ENCODE measurements at places on chromosomes 7 and 10.
A peak's percentile ranks its signal among the peaks of the same experiment; 100 is the strongest.

GRCh38 chr7:95929710-95930280 is 157.4 kb downstream of the DYNC1I1 start:
- DNase-seq: no peak

- DNase-seq: no peak
These were observed 64.0 kb downstream of the CLEC2L start for GRCh38 chr7:139587535-139587934.

GRCh38 chr7:148031019-148031418 is 559.5 kb upstream of the C7orf33 start:
- no peak for DNase-seq

- DNase-seq: no peak
These were observed 187.7 kb downstream of the JAZF1 start for GRCh38 chr7:27992755-27993493.

DNA sequence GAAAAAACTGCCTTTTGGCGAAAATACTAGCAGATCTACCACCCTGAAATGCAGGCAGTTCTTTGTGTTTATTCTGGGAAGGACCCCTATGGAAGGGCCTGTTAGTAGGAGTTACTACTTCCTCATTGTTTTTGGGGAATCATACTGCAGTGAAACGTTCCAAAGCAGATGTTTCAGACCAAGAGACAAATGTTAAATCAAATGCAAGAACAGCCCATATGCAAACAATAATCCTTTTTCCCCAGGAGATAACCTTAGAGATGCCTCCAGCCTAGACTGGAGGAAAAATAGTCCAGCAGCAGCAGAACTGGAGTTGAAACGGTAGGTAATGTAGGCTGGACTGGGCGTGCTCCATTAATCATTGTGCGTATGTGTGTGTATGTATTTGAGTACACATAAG is 65.9 kb upstream of the VWDE start:
- DNase-seq: no peak

- DNase-seq: peak; percentile 54
These were observed 14.7 kb downstream of the FKBP6 start for GRCh38 chr7:73342645-73343044.

DNA sequence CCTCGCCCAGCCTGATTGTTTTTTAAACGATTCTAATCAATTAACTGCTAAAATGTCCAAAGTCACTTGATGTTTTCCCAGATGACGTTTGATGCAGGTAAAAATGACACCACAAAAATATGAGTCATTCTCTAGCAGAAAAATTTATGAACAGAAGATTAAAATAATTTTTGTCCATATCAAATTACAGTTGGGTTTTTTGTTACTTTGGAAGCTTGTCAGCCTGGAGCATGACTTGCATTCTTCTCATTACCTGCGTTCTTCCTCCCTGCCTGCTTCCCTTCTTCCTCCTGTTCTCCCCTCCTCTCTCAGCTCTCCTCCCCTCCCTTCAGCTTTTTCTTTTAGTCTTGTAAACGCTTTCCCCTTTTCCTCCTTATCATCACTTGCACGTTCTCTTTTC is 18.7 kb downstream of the IL15RA start:
- no peak for DNase-seq

DNA sequence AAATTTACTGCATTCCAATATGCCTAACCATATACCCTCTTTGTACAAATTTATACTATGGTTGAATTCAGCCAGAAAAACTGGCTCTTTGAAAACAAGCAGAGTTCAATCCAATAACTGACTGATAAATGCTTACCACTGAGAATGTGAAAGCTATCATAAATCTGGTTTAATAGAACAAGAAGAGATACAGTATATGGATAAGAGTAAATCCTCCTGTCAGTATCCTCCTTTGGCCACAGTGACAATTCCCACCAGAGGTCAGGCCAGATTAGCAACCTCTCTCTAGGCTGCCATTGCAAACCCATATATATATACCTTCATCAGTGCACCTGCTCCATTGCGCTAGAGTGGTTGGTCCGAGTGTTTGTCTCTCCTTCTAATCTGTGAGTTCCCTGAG is 647.2 kb downstream of the GRM8 start:
- no peak for DNase-seq

- peak; percentile 17 for DNase-seq
These were observed 876 bp downstream of the DNAH11 start for GRCh38 chr7:21543528-21544302.

GRCh38 chr7:23315366-23315765 is 16.2 kb downstream of the MALSU1 start:
- DNase-seq: no peak

DNA sequence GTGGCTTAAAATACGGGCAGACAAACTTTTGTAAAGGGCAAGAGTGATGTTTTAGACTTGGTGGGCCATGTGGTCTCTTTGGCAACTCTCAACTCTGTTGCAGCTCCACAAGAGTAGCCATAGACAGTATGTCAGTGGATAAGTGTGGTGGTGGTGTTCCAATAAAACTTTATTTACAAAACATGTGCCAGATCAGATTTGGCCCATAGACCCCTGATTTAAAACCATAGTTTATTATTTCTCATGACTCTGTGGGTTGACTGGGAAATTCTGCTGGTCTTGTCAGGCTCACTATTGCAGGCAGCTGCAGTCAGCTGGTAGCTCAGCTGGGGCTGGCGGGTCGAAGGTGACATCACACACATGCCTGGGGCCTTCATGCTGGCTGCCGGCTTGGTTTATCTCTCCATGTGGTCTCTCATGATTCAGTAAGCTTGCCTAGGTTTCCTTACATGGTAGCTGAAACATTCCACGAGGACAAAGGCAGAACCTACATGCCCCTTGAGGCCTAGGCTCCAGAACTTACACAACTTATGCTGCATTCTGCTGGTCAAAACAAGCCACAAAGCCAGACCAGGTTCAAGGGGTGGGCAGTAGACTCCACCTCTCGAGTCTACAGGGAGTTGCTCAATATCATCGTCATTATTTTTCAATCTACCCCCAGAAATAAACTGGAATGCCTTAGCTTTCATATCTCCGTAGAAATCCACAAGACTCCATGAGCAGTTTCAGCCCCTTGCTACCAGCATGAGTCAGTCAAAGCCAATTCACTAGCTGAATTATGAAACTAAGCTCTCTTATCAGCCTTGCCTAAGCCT is 245.7 kb downstream of the WDR11 start:
- DNase-seq: no peak

GRCh38 chr10:77603534-77603927 is 34.1 kb downstream of the KCNMA1 start:
- DNase-seq: peak; percentile 52

GRCh38 chr10:132565516-132566209 is 28.1 kb downstream of the INPP5A start:
- no peak for DNase-seq

- DNase-seq: no peak
These were observed 15.2 kb downstream of the PALD1 start for GRCh38 chr10:70493660-70494234.

- no peak for DNase-seq
These were observed 88.7 kb downstream of the PIP4K2A start for GRCh38 chr10:22625516-22626290.

DNA sequence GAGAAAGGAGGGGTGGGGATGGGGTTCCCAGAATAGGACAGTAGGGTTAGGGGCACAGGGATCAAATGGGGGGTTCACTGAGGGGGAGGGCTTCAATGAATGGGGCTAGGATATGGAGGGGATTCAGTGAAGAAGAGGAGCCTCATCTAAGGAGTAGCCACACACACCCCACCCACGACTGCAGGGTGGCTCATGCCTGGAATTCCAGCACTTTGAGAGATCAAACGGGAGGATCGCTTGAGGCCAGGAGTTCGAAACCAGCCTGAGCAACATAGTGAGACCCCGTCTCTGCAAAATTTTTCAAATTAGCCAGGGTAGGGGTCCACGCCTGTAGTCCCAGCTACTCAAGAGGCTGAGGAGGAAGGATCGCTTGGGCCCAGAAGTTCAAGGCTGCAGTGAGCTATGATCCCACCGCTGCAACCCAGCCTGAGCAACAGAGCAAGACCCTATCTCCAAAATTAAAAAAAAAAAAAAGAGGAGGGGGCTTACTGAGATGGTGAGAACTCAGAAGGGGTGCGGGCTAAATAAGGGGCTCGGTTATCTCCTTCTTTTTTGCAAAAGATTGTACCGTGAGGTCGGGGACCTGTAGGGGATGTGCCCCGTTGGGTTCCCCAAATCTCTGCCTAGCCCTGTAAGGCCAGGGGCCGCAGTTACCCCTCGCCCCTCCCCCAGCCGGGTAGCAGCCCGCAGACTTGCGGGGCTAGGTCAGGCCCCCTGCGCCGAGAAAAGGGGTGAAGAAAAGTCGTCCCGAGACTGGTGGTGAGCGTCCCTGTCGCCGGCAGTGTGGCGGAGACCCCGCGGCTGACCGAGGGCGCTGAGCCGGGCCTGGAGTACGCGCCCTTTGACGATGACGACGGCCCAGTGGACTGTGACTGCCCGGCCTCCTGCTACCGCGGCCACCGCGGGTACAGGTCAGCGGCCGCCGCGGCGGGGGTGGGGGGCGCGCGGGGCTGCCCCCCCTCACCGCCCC is 43.1 kb upstream of the HSPB1 start:
- no peak for DNase-seq

DNA sequence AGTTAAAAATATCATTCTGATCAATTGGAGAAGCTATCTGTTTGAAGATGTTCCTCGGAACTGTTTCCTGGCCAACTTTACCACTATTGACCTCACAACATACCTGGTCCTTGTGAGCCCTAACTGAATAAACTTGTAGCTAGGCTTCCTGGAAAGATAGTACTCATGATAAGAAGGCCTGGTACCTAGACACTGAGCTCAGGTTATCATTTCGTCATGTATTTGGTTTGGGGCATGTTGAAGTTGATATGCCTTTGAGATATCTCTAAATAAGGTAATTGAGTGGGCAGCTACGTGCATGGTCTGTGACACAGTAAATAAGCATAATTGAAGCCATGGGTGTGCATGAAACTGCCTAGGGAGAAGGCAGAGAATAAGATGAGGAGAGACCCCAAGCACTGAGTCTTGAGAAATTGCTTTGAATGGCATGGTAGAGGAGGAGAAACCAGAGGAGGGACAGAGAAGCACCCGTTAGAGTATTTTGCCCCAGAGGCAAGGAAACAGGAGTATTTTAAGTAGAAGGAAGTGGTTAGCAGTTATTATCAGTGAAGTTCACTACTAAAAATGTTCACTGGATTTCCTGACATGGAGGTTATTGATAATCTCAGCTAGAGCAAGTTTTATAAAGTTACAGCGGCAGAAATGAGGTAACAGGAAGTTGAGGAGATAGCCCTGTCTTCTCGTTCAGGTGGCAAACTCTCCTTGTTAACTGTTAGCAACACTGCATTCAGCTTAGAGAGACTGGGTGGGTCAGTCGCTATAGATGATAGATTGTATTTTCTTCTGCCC is 55.6 kb downstream of the CC2D2B start:
- no peak for DNase-seq

DNA sequence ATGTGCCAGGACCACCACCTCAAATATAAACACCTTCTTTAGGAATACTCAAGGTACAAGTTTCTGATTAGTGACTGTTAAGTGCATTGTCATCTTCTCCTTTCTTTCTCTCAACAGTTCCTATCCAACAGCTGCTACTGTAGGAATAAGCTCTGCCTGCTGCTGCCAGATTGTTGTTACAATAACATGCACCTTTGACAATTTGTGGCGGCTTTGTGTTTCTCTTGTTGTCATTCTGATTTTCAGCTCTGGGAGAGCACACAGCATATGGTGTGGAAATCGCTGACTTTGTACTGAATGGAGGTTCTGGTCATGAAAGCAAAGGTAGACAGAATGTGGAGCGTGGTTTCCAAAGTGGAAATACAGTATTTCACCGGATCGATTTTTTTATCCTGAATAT is 182.8 kb downstream of the SEC23IP start:
- DNase-seq: no peak

GRCh38 chr10:119268428-119268827 is 61.1 kb downstream of the GRK5 start:
- no peak for DNase-seq

DNA sequence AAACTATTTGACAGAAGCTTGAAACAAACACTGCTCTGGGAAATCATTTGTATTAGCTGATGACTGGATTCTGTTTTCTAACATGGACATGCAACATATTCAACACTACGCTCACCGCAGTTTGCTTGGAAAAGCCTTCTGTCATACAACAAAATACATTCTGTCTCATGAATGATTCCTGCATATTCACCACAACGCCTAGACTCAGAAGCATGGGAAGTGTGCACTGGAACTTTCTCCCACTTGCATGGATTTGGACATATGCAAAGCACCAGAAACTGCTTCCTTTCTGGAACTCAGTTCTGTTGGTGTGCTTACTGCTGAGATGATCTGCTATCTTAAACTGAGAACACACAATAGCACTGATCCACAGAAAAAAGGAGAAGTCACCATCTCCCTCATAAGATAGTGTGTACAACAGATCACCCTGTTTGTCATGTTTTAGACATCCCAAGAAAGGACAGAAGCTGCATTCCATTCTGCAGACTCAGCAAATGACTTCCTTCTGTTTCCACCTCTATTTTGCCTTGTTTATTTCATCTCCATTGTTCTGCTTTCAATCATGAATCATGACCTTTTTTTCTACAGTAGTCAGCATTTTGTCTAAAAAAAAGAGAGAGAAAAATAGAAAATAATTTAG is 115.8 kb downstream of the HTR7 start:
- peak; percentile 72 for DNase-seq

GRCh38 chr10:12448729-12449391 is 99.5 kb downstream of the CAMK1D start:
- peak; percentile 86 for DNase-seq

DNA sequence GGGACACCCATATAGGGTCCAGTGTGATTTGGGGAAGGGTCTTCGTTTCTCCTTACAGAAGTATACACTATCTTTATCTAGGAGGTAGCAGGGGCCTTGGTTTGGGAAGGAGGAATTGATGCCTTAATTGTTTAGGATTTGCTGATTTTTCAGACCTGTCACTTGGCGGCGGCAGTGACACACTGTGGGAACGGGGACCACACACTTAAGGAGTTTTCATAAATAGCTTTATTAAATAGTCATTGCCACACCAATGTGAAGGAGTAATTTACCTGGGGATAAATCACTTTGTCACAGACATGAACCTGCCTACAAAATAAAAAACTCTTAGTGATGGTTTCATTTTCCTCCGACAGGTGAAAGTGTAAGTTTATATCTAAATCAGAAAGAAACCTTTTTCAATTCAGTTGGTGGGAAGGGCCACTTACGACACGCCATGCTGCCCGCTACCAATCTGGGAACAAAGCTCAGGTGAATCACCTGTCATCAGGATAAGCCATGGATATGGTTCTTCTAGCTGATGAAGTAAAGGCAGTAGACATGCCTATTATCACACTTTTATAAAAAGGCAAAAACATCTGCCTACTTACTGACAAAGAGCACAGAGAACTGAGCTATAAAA is 12.3 kb upstream of the ENO4 start:
- no peak for DNase-seq

- no peak for DNase-seq
These were observed 106.7 kb downstream of the CYTH3 start for GRCh38 chr7:6165521-6166320.

GRCh38 chr10:110506448-110506847 is 8.7 kb downstream of the DUSP5 start:
- no peak for DNase-seq
